ENCODE measurements at places on chromosomes 6 and 20.

DNA sequence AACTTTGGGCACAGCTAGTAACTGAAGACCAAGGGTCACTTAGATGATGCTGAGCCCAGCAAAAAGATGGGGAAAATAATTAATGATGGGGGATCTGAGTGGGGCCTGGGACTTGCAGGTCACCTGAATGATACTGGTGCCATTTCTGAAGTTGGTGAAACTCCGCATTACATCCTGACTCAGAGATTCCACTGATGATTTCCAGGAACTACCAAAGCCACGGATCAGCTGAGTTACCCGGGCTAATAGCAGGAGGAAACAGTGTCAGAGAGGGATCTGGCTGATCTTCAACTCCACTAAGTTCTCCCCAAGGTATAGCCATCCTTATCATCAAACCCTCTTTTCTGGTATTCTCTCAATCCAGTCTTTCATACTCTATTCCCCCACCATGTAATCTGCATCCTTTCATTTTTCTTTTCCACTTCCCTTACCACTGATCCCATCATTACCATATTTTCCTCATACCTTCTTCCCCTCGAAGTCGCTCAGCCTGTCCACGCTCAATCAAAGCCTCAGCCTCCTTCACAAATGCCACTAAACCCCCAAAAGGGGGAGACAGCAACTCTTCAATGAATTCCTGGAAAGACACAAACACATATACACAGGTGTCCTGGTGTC, 20.2 kb downstream of the VPS52 start:
- H3K4me1 ChIP-seq, result peaks cover 44% of the 10 kb centered on the region
- peaks cover 24% of the 10 kb centered on the region for H3K36me3 ChIP-seq

- H3K36me3 ChIP-seq, result no peaks in the 10 kb centered on the region
- H3K4me1 ChIP-seq, result peaks cover 2% of the 10 kb centered on the region
- no peak overlapping the region for H3K27ac ChIP-seq
- H3K27me3 ChIP-seq, result no peaks in the 10 kb centered on the region
- no peak overlapping the region for H3K4me3 ChIP-seq
These were observed 25.4 kb downstream of the VEGFA start for GRCh38 chr6:43795421-43795820.

DNA sequence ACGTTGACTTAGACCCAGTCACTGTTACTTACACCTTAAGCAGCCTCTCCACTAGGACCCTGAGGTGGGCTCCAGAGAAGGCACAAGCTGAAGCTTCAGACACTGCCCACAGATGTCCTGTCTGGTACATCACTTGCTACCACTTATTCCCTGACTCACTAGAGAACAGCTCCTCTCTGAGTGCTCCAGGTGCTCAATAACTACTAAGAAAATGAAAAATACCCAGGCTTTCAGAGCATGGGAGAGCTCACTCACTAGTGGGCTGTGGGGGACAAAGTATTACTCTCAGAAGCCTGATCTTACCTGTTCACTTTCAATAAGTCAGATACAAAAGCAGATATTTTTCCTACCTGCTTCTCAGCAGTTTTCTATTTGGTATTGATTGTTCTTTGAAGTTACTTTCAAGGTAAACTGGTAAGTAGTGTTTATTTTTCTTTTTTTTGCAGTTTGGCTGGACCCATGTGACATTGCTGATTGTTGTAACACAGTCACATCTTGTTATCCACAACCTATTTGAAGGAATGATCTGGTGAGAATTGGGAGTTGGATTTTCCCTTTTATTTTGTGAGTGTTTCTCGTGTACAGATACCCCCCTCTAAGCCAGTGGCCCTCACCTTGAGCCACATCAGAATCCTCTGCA, 55.9 kb downstream of the CDS2 start:
- H3K27me3 ChIP-seq, result no peaks in the 10 kb centered on the region
- H3K36me3 ChIP-seq, result peaks cover 13% of the 10 kb centered on the region
- H3K4me3 ChIP-seq, result no peak overlapping the region

DNA sequence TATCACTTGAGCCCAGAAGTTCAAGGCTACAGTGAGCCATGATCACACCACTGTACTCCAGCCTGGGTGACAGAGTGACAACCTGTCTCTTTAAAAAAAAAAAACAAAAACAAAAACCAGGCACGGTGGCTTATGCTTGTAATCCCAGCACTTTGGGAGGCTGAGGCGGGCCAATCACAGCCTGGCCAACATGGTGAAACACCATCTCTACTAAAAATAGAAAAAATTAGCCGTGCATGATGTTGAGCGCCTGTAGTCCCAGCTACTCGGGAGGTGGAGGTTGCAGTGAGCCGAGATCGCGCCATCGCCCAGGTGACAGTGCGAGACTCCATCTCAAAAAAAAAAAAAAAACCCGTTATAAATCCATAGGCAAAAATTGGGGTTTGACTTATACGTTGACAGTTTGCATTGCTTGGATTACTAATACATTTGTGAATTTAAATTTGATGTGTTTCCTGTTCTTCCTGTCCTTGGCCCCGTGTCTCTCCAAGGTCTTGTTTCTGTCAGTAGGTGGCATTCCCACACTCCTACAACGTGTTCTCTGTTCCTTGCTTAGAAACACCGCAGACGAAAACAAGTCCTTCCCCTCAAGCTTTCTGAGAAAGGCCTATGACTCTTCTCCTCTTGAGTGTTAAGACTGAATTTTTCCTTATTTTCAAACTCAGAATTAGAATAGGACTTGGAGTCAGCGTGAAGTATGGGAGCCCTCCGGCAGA, 147.0 kb downstream of the DTNBP1 start:
- no peak for DNase-seq
- H3K4me3 ChIP-seq, result no peak overlapping the region
- H3K4me1 ChIP-seq, result no peaks in the 10 kb centered on the region
- H3K27ac ChIP-seq, result no peak overlapping the region
- peaks cover 39% of the 10 kb centered on the region for H3K36me3 ChIP-seq
- H3K27me3 ChIP-seq, result no peaks in the 10 kb centered on the region

- H3K27ac ChIP-seq, result no peak overlapping the region
- peaks cover 2% of the 10 kb centered on the region for H3K27me3 ChIP-seq
- no peak overlapping the region for H3K4me3 ChIP-seq
- H3K4me1 ChIP-seq, result no peaks in the 10 kb centered on the region
- DNase-seq, result no peak
These were observed 18.7 kb downstream of the ZNF391 start for GRCh38 chr6:27407153-27407814.

DNA sequence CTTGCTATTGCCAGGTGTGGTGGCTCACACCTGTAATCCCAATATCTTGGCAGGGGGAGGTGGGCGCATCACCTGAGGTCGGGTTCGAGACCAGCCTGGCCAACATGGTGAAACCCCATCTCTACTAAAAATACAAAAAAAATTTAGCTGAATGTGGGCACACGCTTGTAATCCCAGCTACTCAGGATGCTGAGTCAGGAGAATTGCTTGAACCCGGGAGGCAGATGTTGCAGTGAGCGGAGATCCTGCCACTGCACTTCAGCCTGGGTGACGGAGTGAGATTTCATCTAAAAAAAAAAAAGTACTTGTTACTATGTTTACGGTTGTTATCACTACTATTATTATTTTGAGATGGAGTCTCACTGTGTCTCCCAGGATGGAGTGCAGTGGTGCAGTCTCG, 3.0 kb downstream of the PPT2 start:
- no peak for DNase-seq
- H3K4me1 ChIP-seq, result peaks cover 34% of the 10 kb centered on the region
- H3K36me3 ChIP-seq, result peaks cover 16% of the 10 kb centered on the region
- no peak overlapping the region for H3K4me3 ChIP-seq
- no peak overlapping the region for H3K27ac ChIP-seq

- DNase-seq, result peak; percentile 57
- H3K4me1 ChIP-seq, result peaks cover 26% of the 10 kb centered on the region
- H3K36me3 ChIP-seq, result no peaks in the 10 kb centered on the region
- no peaks in the 10 kb centered on the region for H3K27me3 ChIP-seq
These were observed 33.0 kb downstream of the RRBP1 start for GRCh38 chr20:17648791-17649730.

DNA sequence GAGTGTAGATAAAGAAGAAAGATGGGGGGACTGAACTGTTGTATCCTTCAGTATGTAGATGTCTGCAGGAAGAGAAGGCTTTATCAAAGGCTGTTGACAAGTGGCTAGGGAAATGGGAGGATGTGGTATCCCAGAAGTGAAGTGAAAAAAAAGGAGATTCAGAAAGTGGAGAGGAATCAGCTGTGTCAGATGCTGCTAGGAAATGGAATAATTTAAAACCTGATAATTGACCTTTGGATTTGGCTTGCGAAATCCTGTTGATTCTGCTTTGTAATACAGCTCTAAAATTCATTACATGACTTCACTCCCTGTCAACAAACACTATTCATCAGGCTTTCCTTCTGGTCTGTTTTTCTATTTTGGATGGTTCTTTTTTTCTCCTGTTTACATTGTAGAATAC, 41.7 kb downstream of the PHF3 start:
- peaks cover 39% of the 10 kb centered on the region for H3K4me1 ChIP-seq
- no peaks in the 10 kb centered on the region for H3K27me3 ChIP-seq
- no peak overlapping the region for H3K4me3 ChIP-seq
- no peak for DNase-seq
- H3K36me3 ChIP-seq, result peaks cover 21% of the 10 kb centered on the region

DNA sequence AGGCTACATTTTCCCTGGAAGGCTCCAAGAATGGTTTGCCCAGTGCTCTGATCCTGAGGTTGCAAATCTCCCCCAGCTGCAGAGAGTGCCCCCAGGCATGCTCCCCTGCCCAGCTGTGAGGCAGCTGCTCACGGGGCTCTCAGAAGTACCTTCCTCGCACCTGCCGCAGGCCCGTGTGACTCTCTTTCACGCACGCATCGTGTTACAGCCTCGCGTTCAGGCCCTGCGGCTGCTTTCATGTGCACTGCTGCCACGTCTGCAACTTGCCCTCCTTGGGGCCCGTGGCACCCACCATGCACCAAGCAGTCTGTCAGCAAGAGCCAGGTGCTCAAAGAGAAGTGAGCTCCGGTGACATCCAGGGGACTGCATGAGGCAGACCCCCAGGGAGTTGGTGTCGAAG, 28.6 kb upstream of the SPO11 start:
- no peak overlapping the region for H3K4me3 ChIP-seq
- no peaks in the 10 kb centered on the region for H3K36me3 ChIP-seq
- H3K27ac ChIP-seq, result no peak overlapping the region
- H3K4me1 ChIP-seq, result no peaks in the 10 kb centered on the region

DNA sequence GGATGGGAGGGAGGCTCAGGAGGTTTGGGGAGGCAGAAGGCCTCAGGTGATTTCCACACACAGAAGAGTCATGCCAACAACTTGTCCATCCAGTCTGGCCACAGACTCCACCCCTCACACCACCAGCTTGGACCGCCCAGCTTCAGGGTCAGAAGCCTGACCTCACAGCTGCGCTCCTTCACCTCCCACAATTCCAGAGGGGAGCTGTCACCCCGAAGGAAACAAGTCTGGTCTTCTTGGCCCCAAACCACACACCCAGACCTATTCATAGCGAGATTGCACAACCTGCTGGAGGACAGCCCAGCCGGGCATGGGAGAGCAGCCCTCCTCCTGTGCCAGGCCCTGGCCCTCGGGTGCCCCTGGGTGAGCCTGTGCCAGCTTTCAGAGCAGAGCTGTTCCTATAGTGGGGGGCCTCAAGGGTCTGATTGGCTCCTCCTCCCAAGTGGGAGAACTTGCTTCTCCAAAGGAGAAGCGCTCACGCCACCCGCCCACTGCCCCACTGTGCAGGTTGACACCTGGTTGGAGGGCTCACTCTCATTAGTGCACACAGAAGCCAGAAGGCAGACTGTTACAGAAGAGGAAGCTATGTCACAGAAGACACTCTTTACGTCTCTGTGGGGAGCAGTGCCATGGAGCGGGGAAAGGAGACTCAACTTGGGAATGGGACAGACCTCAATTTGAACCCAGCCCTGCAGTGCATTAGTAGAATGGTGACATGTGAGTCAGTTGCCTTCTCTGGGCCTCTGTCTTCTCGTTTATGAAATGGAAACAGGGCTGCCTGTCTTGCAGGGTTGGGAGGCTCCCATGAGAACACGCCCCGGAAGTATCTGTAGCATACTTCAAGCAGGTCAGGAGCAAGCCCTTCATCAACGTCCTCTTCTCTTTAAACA, 128.8 kb downstream of the FOXO3 start:
- peaks cover 2% of the 10 kb centered on the region for H3K36me3 ChIP-seq
- no peaks in the 10 kb centered on the region for H3K27me3 ChIP-seq
- no peak overlapping the region for H3K27ac ChIP-seq
- H3K4me1 ChIP-seq, result peaks cover 17% of the 10 kb centered on the region
- no peak overlapping the region for H3K4me3 ChIP-seq
- DNase-seq, result no peak

GRCh38 chr6:32096394-32097258, 12.5 kb downstream of the TNXB start:
- no peak overlapping the region for H3K27ac ChIP-seq
- no peak overlapping the region for H3K4me3 ChIP-seq
- H3K4me1 ChIP-seq, result no peaks in the 10 kb centered on the region
- no peaks in the 10 kb centered on the region for H3K36me3 ChIP-seq
- peaks cover 40% of the 10 kb centered on the region for H3K27me3 ChIP-seq

DNA sequence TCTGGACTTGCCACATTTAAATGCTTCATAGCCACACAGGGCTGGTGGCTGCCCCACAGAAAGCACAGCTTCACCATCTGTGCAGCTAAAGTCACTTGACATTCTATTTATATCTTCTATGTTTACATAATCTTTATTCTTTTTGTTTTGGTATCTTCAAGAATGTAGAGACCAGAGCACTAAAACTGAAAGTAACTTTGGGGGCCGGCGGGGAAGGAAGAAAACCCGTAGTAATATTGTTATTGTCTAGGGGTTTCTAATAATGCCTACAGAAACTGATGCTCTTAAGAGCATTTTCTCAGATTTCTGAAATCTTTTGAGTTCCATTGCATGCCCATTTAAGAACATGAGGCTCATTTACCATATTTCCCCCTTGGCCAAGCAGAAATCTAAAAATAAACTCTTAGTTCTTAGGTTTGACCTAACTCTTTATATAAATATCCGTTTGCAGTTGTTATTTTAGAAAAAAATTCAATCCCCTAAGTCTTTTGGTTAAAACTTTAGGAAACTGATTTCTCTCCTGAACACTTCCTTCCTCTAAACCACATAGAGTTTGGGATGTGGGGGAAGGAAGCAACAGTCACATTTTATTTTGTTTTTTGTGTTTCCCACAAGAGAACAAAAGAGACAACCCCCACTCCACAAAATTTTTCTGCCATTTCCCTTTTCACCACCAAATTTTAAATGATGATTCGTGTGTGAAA, 207.6 kb downstream of the OGFRL1 start:
- no peaks in the 10 kb centered on the region for H3K36me3 ChIP-seq
- H3K27ac ChIP-seq, result no peak overlapping the region
- H3K4me1 ChIP-seq, result peaks cover 10% of the 10 kb centered on the region
- peak overlapping the region; percentile 52 for H3K4me3 ChIP-seq

DNA sequence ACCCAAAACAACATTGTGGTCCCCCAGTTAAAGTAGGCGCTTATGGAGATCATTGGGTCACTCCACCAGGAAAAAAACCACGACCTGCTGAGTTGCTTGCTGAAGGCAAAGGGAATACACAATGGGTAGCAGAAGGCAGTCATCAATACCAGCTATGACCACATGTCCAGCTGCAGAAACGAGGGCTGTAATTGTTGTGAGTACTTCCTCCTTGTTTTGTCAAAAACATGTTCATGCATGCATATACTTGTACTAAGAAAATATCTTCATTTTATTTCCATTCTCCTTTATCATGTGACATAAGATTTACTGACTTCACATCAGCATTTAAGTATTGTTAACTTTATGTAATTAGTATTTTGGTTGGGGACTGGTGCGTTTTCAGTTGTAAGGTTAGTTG, 16.9 kb downstream of the SERINC1 start:
- H3K36me3 ChIP-seq, result peaks cover 33% of the 10 kb centered on the region
- no peak overlapping the region for H3K4me3 ChIP-seq
- H3K4me1 ChIP-seq, result peaks cover 28% of the 10 kb centered on the region
- H3K27ac ChIP-seq, result no peak overlapping the region
- DNase-seq, result no peak
